ENCODE measurements at places on chromosomes 6 and 20.

- no peak for DNase-seq
Observed at GRCh38 chr6:12635813-12636212, 80.8 kb upstream of the PHACTR1 start.

GRCh38 chr20:2364044-2364443, 16.7 kb upstream of the TGM6 start:
- no peak for DNase-seq

DNA sequence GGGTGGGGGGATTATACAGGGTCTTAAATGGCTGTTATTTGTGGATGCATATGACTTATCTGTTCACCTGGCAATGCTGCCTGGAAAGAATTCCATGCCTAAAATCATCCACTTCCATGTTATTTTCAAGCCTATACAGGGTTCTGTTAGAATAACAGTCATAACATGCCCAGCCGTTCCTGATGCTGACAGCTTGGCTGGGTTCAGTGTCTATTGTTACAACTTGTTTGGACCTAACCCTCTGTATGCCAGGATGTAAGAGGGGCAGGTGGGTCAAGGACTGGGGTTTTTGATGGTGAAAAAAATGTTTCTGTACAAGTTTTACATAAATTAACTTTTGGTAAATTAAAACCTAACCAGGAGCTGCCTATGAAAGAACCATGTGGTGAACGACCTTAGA, 79.8 kb downstream of the GINS1 start:
- no peak for DNase-seq

GRCh38 chr6:57024775-57025174, 21.7 kb upstream of the KIAA1586 start:
- no peak for DNase-seq

GRCh38 chr6:16741112-16742016, 19.9 kb downstream of the ATXN1 start:
- DNase-seq, result no peak

GRCh38 chr6:157530126-157530525, 149.1 kb downstream of the ZDHHC14 start:
- DNase-seq, result no peak

DNA sequence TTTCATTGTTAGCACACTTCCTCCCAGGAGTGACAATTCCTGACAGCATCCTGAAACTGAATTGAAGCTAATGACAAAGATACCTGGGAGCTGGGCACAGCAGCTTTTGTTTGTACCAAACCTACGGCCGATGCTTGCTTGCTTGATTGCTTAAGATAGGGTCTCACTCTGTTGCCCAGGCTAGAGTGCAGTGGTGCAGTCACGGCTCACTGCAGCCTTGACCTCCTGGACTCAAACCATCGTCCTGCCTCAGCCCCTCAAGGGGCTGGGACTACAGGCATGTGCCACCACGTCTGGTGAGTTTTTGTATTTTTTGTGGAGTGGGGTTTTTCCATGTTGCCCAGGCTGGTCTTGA, 84.7 kb upstream of the SCP2D1 start:
- no peak for DNase-seq

DNA sequence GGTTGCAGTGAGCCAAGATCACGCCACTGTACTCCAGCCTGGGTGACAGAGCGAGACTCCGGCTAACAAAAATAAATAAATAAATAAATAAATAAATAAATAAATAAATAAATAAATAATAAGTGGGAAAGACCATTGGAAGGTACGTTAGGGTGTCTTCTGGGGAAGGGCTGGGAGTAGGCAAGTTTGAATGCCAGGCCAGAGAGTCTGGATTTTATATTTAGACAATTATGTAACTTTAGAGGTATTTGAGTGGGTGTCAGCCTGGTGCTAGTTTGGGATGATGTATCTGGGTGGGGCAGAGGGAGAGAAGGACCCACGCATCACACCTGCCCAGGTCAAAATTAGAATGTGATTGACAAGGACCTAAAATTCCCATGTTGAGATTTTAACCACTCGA, 108.5 kb upstream of the PRND start:
- DNase-seq, result no peak

Measured in CD8-positive, alpha-beta memory T cell (primary cell).